ENCODE measurements at places on chromosomes 2 and 18.

DNA sequence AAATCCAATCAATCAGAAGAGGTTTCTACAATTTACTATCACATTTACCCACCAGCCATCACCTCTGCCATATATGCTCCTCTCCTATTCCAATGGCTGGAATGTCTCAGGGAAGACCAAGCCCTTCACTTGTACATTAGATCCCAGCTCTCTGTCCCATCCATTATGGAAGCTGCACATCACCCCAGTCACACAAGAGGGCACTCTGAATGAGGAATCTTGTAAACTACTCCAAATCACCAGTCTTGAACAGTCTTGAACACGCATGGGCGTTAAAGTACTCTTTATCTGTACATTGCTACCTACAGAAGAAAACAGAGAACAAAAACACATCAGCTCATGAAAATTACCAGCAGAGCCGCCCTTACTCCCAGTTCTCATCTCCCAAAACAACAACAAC is 38.7 kb downstream of the ZC3H8 start:
- DNase-seq = no peak

- no peak for DNase-seq
Measured at GRCh38 chr2:218396688-218397462, 2.8 kb upstream of the CTDSP1 start.

DNA sequence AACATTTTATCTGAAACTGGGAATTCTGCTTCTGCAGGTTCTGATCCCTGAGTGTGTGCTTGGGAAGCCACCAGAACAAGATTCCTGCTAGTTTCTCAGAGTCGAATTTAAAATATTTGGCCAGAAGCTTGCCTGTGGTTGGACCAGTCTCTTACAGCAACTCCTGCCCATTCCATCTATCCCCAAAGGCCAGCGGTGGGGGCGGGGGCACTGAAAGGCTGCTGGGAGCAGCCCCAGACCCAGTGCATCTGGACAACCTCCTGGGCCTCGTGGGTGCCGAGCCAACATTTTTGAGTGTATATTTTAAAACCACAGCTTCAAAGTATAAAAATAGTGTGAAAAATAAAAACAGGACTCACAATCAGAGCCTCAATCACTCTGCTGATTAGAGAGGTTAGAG is 38.6 kb upstream of the ZFP36L2 start:
- no peak for DNase-seq

GRCh38 chr2:36663851-36664695 is 32.4 kb upstream of the VIT start:
- DNase-seq = no peak

DNA sequence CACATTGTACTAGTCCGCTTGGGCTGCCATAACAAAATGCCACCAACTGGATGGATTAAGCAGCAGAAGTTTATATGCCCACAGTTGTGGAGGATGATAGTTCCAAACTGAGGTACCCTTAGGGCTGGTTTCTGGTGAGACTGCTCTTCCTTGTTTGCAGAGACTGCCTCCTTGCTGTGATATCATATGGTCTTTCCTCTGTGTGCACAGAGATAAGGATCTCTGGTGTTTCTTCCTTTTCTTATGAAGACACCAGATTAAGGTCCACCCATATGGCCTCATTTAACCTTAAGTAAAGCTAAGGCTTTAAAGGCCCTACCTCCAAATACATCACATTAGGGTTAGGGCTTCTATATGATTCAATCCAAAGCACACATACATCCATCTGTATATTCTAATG is 738.2 kb upstream of the GCFC2 start:
- no peak for DNase-seq

All from GM19239 (cell line).